ENCODE measurements at places on chromosomes 7 and 10. TPM values are rescaled to one million over a fixed set of nuclear protein-coding genes. Genes with fewer than 3 reads are reported as not detected.

DNA sequence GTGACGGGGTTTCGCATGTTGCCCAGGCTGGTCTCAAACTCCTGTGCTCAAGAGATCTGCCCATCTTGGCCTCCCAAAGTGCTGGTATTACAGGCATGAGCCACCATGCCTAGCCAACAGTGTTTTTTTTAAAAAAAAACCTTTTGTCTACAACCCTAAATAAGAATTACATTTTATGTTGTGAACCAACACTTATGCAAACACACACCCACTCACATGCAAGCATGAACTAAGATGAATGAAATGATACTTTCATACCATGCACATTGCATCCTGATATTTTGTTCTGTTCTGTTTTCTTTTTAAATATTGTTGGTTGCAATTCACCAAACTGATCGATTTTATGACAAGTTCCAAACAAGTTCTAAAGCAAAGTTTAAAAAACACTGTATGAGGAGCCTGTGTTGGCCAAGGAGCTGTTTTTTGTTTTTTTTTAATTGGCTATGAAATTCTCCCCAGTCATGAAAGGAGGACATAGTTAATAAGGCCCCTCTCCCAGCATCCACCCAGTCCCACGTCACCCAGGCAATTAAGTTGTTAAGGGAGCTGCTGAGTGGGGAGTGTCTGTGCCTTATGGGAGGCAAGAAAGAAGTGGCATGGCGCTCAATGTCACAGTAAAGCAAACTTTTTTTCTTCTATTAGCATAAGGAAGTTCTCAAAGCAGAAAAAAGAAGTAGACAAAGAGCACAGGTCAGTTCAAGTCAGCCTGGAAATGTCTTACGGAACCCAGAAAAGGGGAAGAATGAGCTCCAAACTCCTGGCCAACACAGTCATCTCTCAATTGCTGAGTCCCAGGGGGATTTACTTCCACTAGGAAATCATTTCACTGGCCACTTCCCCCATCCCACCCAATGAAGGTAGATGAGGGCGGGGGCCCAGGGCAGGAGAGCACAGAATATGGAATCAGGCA is 50.1 kb downstream of the NOD1 start:
- DNase-seq = peak; percentile 3

DNA sequence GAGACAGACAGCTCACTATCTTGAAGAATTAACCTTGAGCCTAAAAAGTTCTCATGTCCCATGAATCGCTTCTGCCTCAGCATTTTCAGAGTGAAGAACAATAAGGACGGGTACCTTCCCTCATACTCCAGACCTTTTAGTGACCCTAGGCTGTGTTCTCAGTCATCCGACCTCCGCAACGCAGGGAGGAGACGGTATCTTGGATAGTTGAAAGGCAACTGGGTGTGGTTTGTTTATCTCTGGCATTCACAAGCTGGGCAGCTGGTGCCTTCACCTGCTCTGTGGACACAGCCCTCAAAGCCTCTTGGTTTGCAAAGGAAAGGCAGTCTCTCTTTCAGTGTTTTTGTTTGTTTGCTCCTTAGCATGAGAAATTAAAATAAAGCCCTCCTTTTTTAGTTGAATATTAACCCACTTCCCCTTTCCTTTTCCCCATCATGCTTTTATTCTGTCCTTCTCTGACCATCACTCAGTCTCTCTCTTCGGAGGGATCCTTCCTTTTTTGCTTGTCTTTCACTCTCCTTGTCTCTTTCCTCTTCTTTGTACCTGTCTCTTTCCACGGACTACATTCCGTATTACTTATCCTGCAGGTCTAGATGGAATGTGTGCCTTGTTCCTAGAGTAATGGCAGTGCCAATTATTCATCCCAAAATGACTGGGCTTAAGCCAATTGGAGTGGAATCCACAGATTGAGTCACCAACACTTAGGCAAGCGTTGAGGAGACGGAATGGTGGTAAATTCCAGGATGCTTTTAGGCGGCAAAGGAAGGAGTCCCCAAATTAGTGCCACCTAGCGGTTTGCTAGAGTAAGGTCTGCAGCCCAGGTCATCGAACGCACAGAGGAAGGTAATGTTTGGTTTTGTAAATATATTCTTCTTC is 45.8 kb downstream of the PRR15 start:
- peak; percentile 40 for DNase-seq

DNA sequence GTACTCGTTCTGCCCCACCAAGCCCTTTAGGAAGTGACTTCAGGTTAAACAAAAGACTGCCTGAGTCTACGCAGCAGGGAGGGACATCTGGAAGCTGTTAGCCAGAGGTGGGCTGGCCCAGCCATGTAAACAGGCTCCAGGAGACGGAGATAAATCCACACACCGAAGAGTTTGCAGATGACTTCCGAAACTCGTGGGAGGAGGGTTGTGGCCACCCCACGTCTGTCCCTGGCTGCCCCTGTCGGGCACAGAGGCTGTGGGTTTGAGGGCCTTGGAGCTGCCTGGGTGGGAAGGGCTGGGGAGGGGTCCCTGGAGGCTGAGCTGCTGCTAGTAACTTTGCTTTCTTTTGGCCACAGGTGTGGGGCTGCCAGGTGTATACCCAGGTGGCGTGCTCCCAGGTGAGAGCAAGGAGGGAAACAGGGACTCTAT is 15.6 kb downstream of the ELN start:
- DNase-seq = peak; percentile 90

- no peak for DNase-seq
Measured at GRCh38 chr7:216360-217300, 24.3 kb downstream of the FAM20C start.

- no peak for DNase-seq
Measured at GRCh38 chr10:7478727-7479457, 68.1 kb upstream of the SFMBT2 start.

GRCh38 chr7:139118805-139119485 is 9.4 kb upstream of the ZC3HAV1 start:
- DNase-seq = no peak

DNA sequence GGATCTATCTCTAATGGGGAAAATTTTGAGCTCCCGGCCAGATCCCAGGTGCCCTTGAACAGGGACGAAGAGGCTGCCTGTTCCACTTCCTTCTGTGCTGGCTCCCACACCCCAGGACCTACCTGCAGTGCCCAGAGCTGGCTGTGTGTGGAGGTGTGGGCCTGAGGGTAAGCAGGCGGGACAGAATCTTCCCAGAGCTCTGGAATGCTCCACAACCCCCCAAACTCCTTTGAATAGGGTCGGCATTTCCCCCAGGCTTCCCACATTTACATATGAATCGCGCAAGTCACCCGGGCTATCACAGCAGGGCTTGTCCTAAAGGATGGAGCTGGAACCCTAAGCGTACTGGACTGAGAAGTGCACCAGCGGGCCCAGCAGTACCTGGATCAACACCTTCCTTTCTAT is 95.9 kb downstream of the DNMBP start:
- DNase-seq = peak; percentile 84

GRCh38 chr10:110764378-110764777 is 107.3 kb upstream of the PDCD4 start:
- DNase-seq = no peak

TMEM213 gene
- total RNA-seq = not detected

SPDYE8 gene
- not detected for total RNA-seq

LIPJ gene
- total RNA-seq = not detected

NEUROD6 gene
- total RNA-seq = not detected

DGKI gene
- 0.14 TPM for total RNA-seq

PUS7 gene
- total RNA-seq = 46.5 TPM

SH2B2 gene
- total RNA-seq = 6.2 TPM
